Foreskin keratinocyte (primary cell): ENCODE measurements at places on chromosomes 2 and 18.
A peak's percentile ranks its signal among the peaks of the same experiment; 100 is the strongest.

DNA sequence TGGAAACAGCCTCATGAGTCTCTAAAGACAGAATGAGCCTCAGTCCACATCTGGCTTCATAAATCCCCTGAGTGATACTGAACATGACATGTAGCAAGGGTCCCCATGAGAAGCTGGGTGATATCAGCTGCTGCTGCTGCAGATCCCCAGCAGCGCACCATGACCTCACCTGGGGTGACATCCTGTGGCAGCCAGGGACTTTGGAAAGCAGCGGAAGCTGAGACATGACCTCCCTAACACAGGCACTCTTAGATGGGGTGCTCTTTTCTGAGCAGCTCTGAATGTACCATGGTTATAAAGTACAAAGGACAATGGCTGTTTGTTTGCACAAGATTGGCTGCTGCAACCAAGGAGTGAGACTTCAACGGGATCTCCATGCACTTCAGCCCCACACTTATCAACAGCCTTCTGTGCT is 74.7 kb upstream of the TMEM200C start:
- no peak for DNase-seq

GRCh38 chr2:84963692-84964405 is 7.1 kb upstream of the KCMF1 start:
- no peak for DNase-seq

DNA sequence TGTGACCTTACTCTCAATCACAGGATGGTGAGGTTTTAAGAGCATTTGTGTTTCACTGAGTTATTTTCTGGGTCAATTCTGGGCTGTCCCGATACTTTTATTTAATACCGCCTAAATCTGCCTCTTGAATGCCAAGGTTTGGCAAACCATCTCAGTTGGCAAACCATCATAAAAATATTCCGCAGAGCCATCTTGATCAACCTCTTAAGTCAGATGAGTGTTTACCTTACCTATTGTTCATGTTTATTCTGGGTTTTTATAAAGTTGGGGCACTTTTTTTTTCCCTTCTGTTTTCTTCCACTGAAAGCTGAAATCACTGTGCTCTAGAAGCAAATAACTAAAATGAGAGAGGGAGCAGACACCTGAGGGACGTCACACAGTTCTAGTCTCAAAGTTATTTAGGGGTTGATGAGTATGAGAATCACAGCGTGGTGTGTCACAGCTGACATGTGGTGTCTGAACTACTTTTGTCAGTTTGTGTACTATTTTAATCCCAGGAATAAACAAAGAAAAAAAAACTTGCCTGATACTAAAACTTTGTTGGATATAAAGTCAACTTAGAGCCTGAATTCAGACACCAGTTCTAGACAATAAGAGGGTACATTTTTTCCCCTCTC is 48.6 kb downstream of the ETAA1 start:
- peak; percentile 34 for DNase-seq

DNA sequence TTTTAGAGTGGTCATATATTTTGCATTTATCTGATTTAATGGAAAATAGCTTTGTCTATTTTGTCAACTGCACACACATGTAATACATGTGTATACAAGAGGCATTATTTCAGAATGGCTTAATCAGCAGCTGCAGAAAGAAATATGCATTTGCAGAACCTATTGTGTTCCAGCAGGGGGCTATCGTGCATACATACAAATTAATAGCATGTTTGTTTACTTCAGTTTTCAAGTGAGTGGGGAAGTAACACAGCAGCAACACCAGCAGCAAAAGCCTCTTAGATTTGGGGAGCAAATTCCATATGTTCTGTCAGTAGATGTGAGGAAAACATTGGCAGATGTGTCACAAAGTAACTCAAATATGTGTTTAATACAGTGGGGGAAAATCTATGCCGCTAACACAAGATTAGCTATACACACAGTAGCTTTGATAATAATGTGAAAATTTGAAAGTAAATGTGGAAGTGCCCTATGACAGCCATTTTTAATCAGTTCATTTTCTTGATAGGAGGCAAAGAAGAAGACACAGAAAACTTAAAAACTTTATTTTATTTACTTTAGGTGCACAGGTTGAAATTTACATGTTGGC is 218.1 kb downstream of the WDR7 start:
- DNase-seq, result no peak

- DNase-seq, result peak; percentile 48
These were observed 8.4 kb upstream of the NR4A2 start for GRCh38 chr2:156340804-156341451.

DNA sequence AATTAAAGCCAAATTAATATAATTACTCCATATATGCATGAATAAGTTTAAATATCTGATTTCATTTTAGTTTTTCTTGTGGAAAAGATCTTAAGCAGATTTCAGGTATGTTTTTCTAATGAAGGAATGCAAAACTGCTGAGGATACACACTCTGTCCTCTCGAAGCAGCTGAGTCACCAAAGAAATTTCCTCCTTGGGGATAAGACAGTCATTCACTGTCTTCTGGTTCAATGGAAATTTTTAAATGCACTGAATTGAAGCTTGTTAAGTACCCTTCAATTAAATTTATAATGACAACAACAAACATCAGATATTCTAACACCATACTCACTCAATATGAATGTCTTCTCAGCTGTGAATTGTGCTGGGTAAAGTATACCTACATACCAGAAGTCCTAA is 101.5 kb upstream of the DNER start:
- DNase-seq, result peak; percentile 54
